ENCODE measurements at places on chromosomes 7 and 10. TPM values are rescaled to one million over a fixed set of nuclear protein-coding genes. Genes with fewer than 3 reads are reported as not detected.

KLLN gene
- polyA plus RNA-seq = 1.4 TPM

CALCR gene
- not detected for polyA plus RNA-seq

AHR gene
- polyA plus RNA-seq = 64.4 TPM

CCDC172 gene
- not detected for polyA plus RNA-seq

NYAP1 gene
- polyA plus RNA-seq = 5.2 TPM

HOXA11 gene
- polyA plus RNA-seq = not detected

CPA4 gene
- 0.68 TPM for polyA plus RNA-seq

DNA sequence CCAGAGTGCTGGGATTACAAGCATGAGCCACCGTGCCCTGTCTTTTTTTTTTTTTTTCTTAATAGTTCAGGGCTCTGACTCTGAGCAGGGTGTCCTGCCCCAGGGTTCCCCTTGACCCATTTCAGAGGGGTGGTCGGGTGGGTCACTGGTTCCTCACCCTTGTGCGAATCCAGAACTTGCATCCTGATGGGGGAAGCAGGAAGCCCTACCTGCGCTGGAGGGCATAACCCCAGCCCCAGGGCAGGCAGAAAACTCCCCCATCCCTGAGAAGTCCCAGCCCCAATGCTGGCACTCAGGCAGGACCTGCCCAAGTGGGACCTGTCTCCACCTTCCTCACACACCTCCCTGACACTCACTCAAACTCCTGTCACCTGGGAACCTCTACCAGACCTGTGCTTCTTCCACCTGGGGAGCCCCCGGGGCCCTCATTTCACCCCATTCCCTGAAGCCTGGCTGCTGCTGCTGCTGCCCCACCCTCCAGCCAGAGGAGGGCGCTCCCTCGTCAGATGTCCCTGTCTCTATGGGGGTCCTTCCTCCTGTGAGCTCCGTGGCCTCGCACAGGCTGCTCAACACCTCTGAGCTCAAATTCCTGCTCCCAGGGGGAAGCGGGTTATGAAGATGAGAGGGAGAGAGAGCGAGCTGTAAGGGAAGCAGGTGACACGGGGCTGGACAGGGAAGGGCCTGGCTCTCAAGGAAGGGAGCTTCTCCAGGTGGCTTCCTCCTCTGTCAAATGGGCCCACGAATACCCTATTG lies 15.1 kb upstream of the ZNF273 start:
- peak; percentile 52 for DNase-seq

- no peak for DNase-seq
These were observed 96.6 kb downstream of the SNX10 start for GRCh38 chr7:26388256-26388655.

- DNase-seq = no peak
These were observed 76.5 kb downstream of the JAZF1 start for GRCh38 chr7:28104041-28104541.

- DNase-seq = peak; percentile 63
These were observed 78.6 kb upstream of the C10orf90 start for GRCh38 chr10:126749015-126749655.

DNA sequence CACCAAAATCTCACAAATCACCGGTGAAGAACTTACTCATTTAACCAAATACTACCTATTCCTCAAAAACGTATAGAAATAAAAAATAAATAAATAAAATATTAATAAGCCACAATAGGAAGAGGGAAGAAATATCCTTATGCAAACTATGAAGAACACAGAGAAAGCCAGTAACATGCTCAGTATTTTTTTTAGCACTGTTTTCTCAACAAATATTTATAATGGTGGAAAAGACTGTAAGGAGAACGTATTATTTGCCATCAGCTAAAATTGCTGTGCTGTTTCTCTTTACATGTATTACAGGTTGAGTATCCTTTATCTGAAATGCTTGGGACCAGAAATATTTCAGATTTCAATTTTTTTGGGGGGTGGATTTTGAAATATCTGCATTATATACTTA lies 21.0 kb downstream of the KIAA1217 start:
- no peak for DNase-seq

DNA sequence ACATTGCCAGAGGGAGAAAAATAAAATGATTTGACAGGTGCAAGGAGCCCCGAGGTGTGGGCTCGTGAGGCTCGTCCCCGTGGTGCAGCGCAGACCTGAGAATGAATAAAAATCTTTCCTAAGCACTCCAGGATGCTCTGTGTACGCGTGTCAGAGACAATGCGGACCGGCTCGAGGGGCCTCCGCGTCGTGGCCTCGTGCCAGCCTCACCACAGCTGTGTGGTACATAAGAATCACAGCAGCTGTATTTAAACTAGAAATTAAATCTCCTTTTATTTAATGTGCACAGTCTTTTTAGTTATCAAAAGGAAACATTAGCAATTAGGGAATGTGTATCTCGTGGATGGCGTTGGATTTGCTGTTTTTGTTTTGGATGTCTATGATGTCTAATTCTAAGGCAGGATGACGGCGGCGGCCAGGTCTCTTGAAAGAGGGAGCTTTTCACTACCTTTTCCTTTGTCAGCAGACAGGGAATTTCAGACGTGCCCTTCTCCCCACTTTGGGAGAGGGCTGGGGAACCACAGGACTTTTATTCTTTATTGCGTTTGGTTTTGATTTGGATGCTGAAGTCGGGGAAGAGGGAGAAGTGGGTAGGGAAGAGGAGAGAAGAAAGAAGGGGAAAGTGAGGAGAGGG lies 365.3 kb upstream of the SHH start:
- peak; percentile 10 for DNase-seq

DNA sequence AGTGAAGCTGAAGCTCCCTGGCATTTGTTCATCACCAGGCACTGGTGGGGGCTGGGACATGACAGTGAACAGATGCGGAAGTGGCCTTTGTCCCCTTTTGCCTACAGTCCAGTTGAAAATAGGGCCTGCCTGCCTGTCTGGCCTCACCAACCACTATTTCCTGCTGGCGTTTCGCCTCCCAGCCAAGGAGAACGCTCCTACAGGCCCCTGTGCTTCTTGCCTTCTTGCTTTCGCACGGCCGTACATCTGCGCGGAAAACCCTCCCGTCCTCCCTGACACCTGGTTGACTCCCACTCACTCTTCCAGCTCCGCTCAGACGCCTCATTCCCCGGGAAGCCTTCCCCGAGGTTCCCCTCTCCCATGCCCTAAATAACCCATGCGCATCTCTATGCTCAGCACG lies 317.3 kb downstream of the PRPF18 start:
- DNase-seq = no peak

- no peak for DNase-seq
These were observed 36.8 kb upstream of the AOAH start for GRCh38 chr7:36760856-36761762.
